Pancreas (tissue), 10 donors: ENCODE measurements at places on chromosomes 11 and 22. TPM values are rescaled to one million over a fixed set of nuclear protein-coding genes. Genes with fewer than 3 reads are reported as not detected.

The GRM5 gene
- not detected for total RNA-seq

The HMGXB4 gene
- 6.9 TPM for total RNA-seq

The LGR4 gene
- 58.8 TPM for total RNA-seq

The MS4A15 gene
- not detected for total RNA-seq

The KIRREL3 gene
- not detected for total RNA-seq

The DDT gene
- total RNA-seq = 118 TPM
